ENCODE measurements at places on chromosomes 12 and 14.

- no peak for DNase-seq
These were observed 212.6 kb upstream of the SLC16A7 start for GRCh38 chr12:59383079-59383822.

DNA sequence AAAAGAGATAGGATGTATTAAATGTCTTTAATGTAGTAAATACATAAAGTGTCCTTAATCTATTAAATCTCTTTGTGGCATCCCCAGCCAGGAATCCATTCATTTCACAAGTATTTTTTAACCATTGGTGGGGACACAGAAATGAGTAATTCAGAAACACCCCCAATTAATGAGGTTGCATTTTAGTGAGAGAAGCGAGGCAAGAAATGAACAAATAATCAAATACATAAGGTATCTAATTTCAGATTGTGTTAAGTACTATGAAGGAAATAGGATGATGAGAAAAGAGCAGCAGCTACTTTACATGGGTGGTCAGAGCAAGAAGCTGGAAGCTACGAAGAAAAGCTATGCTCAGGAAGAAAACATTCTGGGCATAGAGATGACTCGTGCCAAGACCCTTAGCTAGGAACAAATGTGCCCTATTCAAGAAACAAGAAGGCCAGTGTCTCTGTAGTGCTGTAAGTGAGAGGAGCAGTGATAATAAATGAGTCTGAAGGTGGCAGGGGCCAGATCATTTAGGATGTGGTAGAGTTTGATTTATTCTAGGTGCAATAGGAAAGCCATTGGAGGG, 60.5 kb upstream of the IGF1 start:
- DNase-seq: no peak

- DNase-seq: no peak
These were observed 915.4 kb upstream of the FBXO33 start for GRCh38 chr14:40347675-40348074.

DNA sequence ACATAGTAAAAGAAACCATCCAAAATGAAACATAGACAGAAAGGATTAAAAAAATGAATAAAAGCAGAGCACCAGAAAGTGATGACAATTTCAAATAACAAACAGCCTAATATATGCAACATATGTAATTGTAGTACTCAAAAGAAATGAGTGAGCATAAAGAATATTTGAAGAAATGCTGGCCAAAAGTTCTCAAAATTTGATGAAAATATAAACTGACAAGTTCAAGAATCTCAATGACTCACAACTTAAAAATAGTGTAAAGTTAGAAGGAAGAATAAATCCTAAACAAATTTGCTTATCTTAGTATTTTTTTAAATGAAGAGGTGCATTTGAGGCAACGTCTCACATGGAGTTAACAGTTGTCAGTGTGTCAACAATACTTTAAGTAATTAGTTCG, 498.9 kb downstream of the SLC6A15 start:
- DNase-seq: no peak

GRCh38 chr14:23640524-23641141, 4.5 kb downstream of the DHRS2 start:
- no peak for DNase-seq

GRCh38 chr14:87617079-87617478, 375.9 kb downstream of the GALC start:
- DNase-seq: no peak

GRCh38 chr12:67952787-67953186, 36.5 kb upstream of the IFNG-AS1 start:
- no peak for DNase-seq

DNA sequence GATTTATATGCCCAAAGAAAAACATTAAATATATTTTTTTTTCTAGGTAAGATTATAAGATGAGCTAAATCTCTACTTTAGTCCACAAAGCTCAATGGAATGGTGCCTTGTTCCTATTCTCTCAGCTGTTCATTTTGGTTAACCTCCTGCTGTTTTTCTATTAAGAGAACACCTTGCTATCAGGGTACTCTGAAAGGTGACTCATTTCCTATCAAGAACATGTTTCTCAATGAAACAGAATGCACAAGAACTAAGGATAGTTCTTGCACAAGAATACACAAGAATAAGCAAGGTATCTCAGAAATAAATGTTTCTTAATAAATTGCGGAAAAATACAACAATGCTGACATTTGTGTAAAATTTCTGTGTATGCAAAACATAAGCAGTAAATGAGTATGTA, 14.1 kb downstream of the ABCD2 start:
- DNase-seq: no peak

DNA sequence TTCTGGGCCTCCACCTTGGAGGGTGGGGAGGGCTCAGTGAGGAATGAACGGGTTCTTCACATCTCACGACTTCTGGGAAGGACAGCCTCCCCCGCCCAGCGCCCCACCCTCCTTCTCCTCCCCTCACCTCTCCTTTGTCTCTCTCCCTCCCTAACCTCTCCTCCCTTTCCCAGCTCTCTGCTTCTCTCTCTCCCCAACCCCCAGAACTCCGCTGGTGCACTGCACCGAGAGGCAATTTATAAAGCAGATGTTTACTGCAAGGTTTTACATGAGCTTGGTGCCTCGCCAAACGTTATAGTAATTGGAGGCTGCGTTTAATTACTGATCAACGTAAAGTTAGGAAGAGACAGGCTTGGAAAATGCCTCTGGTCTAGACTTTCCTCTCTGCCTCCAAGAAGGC, 42.9 kb upstream of the FAM222A start:
- no peak for DNase-seq

DNA sequence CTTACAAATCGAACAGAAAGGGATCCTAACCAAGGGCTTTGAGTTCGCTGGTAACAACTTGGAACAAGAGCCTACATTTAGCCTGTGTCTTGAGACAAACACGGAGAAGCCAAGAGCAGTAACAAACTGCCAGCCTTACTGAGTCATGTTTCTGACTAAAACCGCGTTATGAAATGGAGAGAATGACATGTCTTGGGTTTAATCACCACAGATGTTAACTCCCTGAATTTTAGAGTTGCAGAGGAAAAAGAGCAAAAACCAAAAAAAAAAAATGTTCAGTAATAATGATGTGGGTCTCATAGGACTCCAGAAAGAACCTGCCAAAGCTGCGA, 1.0 kb downstream of the BLTP3B start:
- DNase-seq: no peak

DNA sequence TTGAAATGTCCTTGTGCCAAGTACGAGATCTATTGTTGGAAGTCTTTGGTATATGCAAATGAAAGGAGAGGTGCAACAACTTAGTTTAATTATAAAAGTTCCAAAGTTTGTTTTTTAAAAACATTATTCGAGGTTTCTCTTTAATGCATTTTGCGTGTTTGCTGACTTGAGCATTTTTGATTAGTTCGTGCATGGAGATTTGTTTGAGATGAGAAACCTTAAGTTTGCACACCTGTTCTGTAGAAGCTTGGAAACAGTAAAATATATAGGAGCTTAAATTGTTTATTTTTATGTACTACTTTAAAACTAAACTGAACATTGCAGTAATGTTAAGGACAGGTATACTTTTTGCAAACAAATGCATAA, 2.3 kb downstream of the HSPA2 start:
- no peak for DNase-seq

- no peak for DNase-seq
These were observed at the start of gene MMP14 for GRCh38 chr14:22836301-22837113. TSS of gene MMP14 (plus strand) at chr14:22836585. CDS start at chr14:22836818, 233 bp downstream.

DNA sequence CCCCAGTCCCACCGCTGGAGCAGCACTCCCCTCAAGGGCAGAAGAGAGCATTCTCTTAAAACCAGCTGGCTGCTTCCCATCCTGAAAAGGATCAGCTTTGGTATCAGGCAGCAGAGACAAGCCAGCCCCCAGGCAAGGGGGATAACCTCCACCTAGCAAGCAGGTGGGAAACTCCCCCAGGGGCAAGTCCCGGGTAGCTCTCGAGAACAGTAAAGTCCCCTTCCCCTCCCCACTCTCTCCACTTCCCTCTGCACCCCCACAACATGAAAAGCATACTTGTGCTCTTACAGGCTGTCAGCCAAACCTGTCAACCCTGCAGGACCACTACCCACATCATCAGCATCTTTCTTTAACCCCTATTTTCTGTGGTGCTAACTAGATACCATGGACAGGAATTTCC, 254.0 kb downstream of the NTF3 start:
- no peak for DNase-seq

GRCh38 chr12:581321-581720, 81.9 kb downstream of the NINJ2 start:
- no peak for DNase-seq

DNA sequence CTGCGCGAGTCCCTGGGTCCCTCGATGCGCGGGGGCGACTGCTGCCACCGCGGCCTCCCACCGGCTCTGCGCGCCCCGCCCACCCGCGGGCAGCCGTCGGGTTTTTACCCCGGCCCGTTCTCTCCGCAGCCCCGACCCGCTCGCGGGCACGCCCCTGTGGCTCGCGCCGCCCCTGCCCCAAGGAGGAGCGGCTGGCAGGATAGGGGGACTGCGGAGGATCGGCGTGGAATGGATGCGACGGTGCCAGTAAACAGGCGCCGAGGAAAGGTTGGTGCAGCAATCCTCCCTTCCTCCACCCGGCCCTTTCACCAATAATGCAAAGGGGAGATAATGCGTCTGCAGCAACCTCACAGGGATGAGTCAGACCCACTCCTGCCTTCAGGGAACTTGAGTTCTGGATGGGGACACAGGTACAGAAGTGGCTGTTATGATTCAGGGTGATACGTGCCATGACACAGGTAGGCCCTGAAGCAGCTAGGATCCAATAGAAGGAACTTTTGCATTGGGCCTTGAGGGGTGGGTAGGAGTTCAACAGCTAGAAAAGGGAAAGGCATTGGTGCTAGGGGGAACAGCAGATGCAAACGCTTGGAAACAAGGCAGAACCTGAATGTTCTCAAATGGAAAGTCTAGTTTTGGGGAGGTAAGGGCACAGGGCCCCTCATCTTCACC, 554 bp upstream of the DEGS2 start:
- no peak for DNase-seq

GRCh38 chr14:88599326-88599725, 36.5 kb downstream of the ZC3H14 start:
- no peak for DNase-seq

GRCh38 chr12:67964456-67964855, 24.8 kb upstream of the IFNG-AS1 start:
- no peak for DNase-seq

DNA sequence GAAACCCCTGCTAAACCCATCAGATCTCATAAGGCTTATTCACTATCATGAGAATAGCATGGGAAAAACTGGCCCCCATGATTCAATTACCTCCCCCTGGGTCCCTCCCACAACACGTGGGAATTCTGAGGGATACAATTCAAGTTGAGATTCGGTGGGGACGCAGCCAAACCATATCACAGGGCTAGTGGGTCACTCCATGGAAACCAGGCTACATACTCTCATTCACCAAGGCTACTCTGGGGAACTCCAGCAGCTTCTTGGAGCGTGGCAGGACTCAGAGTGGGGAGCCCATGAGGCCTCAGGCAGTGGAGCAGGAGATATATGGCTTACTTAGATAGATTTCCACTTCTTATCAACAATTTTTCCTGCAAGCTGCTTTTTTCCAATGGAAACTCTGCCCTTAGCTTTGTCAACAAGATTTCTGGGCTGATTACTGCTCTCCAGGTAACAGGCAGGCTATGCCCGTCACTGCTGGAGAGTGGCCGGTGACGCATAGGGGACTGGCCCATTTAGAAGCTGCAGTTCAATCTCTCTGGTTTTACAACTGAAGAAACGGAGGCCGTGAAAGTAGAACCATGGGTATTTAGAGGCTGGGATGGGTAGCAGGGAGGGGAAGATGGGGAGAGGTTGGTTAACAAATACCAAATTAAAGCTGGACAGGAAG, 16.5 kb downstream of the VDR start:
- no peak for DNase-seq

GRCh38 chr14:91774140-91775096, 42.5 kb upstream of the CATSPERB start:
- no peak for DNase-seq

- no peak for DNase-seq
These were observed 1.9 kb upstream of the HOXC5 start for GRCh38 chr12:54030889-54031471.

DNA sequence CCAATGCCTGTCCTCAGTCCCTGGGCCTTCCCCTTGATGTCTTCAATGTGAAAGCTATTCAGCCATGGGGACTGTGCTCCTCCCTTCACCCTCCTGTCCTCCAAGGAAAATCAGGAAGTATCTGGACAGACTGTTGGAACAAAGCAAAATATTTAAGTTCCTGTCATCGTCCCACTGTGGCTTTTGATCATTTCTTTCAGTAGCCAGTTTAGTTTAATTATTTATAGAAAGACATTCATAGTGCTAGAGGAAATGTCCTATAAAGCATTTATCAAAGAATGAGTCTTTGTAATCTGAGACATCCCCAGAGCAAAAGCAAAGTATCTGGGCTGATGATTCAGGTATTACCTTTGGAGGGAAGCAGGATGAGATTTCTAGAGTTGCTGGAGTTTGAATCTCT, 254.1 kb downstream of the NRXN3 start:
- DNase-seq: no peak

DNA sequence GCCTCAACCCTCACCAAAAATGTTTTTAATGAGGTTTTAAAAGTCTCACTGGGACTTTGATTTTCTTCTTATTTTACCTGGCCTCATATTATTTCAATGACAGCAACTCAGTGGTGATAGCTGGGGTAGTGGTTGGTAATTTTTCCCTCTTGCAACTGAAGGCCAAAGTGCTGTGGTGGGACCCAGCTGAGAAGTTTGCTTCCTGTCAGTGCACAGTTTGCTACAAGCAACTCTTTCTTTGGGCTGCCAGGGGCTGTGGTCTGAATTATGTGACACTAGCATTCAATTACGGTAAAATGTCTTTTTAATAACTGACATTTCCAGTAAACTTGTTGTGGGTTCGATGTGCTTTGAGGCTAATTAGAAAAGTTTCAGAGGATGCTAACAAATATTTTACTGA, 65.3 kb downstream of the IFNG start:
- DNase-seq: no peak

DNA sequence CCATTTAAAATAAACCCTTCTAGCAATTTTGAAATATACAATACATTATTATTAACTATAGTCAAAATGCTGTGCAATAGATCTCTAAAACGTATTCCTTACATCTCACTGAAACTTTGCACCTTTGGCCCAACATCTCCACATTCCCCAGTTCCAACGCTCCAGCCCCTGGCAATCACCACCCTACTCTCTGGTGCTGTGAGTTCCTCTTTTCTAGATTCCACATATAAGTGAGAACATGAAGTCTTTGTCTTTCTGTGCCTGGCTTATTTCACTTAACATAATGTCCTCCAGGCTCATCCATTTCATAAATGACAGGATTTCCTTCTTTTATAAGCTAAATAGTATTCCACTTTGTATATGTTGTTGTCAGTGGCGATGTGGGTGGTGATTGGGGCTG, 194.7 kb upstream of the RTL1 start:
- no peak for DNase-seq

- DNase-seq: no peak
These were observed 25.8 kb upstream of the ACTN1 start for GRCh38 chr14:69004731-69005431.

- no peak for DNase-seq
These were observed 119.3 kb upstream of the MDM1 start for GRCh38 chr12:68451261-68452077.

GRCh38 chr14:65421201-65421981, 8.9 kb downstream of the FUT8 start:
- DNase-seq: no peak

GRCh38 chr14:53779301-53779700, 177.3 kb downstream of the BMP4 start:
- no peak for DNase-seq

Data from cortex of kidney (tissue), 1 donor.